Fibroblast of the conjunctiva (primary cell): ENCODE measurements at places on chromosomes 1 and 21.
A peak's percentile ranks its signal among the peaks of the same experiment; 100 is the strongest.

- DNase-seq: peak; percentile 28
Measured at GRCh38 chr1:47934243-47934805, 62.9 kb downstream of the TRABD2B start.

GRCh38 chr1:177933881-177934280, 36.0 kb downstream of the SEC16B start:
- DNase-seq: no peak

GRCh38 chr1:230861489-230861888, 6.8 kb downstream of the C1orf198 start:
- no peak for DNase-seq

- DNase-seq: no peak
Measured at GRCh38 chr1:159296706-159297375, 5.3 kb upstream of the FCER1A start.

DNA sequence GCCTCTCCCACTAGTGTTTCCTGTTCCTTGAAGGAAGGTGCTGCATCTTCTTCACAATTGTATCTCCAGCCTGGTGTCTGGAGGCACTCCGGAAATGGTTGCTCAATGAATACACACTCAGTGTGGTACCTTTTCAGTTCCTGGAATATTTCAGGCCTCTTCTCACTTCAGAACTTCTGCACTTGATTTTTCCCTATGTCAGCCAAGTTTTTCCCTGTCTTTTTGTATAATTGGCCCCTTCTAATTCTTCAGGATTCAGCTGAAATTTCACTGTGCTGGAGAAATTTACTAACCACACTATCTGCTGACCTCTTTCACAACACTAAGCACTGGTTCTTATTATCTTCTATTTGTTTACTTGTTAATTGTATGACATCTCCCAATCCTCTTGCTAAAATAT, 61.2 kb upstream of the MAP10 start:
- DNase-seq: no peak

GRCh38 chr1:86541859-86542258, 5.0 kb upstream of the CLCA4 start:
- no peak for DNase-seq

DNA sequence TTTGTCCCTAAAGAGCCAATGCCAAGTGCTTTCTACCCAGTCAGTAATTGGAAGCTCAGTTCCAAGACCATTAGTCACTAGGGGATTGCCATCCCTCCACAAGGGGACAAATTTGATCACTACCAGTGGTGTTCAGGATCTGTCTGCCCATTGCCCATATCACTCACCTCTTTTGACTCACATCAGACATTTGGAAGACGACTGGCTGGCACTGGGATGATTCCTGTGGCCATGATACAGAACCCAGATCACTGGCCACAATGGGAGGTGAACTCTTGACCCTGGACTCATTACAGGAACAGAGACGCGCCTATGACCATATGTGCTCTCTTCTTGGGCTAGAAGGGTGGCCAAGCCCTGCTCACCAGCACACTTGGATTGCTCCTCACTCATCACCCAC, 71.0 kb downstream of the COLGALT2 start:
- DNase-seq: no peak

GRCh38 chr1:56993475-56993874, 27.7 kb upstream of the C8B start:
- no peak for DNase-seq

DNA sequence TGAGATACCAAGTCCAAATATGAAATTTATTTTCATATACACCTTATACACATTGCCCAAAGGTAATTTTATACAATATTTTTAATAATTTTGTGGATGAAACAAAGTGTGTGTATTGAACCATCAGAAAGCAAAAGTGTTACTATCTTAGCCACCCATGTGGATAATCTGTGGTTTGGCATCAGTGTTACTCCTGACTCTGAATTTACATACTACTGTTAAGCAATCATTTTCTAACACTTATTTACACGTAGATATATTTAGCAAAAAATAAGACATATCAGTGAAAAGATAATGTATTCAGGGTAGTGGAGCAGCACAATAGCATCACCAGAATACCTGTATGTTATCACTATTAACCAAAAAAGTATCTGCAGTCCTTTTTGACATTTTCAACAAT, 23.8 kb downstream of the DENND2D start:
- no peak for DNase-seq

- no peak for DNase-seq
Measured at GRCh38 chr1:16112596-16113555, 39.4 kb upstream of the FAM131C start.

- DNase-seq: peak; percentile 46
Measured at GRCh38 chr1:234963180-234963903, 165.3 kb downstream of the TOMM20 start.

DNA sequence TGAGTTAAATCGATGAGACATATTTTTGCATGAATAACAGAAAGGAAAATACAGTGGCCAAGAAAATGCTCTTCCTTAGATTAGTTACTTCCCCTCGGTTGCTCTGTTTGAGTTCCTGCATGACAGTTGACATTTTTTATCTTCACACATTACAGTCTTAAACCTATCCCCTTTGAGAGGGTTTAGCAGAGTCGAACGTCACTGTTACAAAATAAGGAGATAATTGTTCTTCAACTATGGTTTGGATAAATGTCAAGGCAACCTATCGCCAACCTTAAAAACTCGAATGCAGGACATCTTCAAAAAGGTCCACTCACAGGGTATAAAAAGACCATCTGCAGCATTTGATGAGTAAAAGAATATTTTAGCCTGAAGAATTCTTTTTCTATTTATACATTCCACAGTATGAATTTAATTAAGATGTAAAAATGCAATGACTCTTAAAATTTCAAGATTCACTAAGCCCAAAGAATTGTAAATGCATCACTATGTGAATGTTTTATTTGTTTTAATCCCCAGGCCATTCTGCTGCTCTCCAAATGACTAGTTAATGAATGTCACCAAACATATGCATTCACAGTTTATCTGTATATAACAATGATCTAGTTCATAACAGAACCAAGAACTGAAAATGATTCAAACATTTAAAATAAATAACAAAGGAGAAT, 68.9 kb upstream of the COL11A1 start:
- DNase-seq: no peak

DNA sequence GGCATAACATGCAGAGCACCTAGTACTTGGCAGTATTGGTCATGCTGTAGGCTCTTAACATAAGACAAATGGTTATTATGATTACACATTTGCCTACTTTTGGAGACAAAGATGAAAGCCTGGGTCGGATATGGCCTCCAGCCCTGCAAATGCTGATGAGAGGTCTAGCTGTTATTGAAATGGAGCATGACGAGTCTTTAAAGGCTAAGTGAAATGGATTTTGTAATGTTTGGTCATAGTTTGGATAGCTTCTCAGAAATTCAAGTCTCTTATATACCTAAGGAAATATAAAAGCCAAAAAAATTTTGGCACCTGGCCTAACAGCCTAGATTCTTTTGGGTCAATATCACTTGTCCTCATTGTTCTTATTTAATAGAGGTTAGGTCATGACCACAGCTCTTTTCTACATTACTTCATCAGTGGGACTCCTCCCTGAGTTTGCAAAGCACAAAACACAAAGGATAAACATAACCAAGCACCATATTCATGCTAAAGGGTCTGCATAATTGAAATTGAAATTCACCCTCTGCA, 69.2 kb upstream of the WLS start:
- DNase-seq: no peak

DNA sequence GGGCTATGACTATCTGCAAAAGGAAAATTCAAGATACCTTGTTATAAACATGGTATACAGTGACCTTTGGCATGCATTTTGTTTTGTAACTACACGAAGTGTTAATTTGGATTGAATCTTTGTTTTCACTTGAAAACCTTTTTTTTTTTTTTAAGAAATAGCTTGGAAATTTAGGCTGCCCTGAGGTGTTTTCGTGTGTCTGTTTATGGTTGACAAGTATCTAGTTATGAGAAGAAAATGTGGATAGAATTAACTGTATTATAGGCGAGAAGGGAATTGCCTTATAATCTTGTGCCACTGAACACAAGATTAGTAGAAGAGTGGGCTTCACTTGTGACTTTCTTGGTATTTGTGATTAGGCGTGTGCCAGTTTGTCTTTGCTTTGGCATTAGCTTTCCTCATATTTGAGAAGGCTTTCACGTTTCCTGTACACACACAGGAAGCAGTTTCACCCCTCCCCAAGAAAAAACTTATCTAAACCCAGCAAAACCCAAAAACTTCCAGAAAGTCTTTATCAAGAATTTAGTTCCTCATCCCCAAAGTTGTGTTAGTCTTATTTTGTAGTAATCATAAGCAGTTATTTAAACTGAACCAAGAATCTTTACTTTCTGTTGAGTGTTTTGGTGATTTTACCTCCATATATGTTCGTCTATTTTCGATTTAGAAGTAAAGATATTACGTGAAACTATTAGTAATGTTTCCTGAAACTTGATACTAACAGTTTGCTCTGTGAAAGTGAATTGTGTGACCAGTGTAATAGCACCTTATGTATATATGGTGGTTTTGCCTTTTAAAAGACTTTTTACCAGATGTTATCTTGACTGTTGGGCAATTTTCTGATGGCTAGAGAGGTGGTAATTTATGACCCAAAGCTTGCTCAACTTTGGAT, 3.8 kb downstream of the DYRK1A start:
- no peak for DNase-seq

DNA sequence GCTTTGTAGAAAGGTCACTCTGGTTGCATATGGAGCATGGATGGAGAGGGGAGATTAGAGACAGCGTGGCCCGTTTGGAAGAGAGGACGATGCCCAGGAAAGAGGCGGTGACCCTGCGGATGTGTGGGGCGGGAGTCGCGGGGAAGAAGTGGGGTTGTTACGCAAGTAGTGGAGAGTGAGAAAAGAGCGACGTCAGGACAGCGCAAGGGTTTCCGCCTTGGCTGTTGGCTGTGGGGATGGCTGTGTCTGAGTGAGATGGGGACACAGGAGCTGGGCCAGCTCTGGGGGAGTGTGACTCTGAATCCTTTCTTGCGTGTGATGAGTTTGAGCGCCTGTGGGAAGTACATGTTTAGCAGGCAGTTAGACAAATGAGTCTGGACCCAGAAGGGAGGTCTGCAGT, 3.8 kb downstream of the B4GALT2 start:
- no peak for DNase-seq

- no peak for DNase-seq
Measured at GRCh38 chr1:63969441-63969901, 195.7 kb downstream of the ROR1 start.

DNA sequence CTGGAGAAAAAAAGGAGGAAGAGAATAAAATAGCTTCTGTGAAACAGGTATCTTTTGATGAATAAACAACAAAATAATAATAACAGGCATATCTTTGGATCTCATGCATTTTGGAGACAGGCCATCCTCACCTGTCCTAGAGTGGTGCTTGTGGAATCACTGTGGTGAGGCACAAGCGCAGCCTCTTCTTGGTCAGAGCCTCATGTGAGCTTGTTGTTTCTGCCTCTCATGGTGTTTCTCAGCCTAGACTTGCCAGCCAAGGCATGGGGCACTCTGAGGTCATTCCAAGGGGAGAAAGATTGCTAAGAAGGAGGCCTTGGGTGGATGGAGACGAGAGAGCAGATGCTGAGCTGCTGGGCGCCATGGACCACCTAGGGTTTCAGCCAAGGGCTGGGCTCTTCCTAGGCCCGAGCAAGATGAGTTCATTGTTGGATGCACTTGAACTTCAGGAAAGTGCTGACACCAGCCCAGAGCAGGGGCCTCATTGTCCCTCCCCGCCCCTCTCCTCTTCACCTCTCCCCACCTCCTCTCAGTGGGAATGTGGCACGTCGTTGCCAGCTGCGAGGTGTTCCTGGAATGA, 49.5 kb downstream of the ATP5PO start:
- no peak for DNase-seq

- DNase-seq: no peak
Measured at GRCh38 chr1:208179263-208179816, 64.8 kb downstream of the PLXNA2 start.

- no peak for DNase-seq
Measured at GRCh38 chr1:71193153-71193552, 112.3 kb upstream of the ZRANB2 start.

DNA sequence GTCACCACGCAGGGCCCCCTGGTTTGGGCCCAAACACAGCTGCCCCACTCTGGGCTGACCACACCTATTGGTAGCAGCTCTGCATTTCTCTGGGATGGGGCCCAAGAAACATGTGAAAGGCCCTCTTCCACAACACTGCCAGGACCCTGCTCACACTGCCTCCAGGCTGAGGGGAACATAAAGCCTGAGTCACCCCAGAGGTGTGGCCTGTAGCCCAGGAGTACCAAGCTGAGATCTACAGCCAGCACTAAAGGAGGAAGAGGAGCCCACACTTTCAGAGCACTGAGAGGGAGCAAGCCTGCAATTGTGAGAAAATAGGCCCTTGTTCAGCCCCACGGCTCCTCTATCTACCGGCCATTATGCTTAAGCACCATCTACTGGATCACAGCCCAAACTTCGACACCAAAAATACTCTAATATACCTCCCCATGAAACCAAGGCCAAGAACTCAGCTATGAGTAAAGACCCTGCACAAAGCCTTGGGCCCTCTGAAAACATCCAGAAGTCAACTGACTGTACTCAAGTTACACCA, 14.4 kb upstream of the OR2T10 start:
- no peak for DNase-seq

DNA sequence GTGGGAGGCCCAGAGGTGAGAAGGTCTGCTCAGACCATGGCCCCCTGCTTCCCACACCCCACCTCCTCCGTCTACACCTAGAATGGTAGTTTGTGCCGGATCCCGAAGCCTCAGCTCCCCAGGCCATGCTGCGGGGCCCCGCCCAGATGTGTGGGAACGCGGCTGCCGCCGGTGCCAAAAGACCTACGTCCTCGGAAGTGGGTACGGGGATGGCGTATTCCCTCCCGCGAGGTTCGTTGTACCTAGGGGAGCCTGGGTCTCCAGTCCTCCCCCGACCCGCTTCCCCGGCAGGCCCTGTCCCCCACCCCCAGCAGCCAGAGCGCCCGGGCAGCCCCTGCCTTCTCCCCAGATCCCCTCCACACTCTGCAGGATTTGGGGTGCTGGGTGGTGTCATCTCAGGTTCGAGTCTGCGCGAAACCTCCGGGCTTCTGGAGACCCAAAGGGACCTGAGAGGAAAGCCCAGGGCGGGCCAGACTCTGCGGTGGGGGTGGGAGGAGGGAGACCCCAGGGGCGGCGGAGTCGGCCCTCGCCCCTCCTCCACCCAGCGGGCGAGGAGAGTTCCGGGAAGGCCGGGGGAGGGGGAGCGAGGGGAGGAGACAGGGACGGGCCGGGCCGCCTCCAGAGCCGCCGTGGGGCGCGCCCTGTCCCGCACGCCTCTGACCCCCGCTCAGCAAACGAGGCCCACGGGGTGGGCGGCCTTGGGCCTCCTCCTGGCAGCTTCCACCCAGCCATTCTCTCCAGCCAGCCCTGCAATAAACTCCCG, 6.2 kb upstream of the PRDM16 start:
- no peak for DNase-seq

- DNase-seq: no peak
Measured at GRCh38 chr1:232587141-232588008, 42.6 kb downstream of the SIPA1L2 start.

GRCh38 chr1:211133393-211133835, 534 bp downstream of the KCNH1 start:
- DNase-seq: no peak
